ENCODE measurements at places on chromosomes 2 and 18.

DNA sequence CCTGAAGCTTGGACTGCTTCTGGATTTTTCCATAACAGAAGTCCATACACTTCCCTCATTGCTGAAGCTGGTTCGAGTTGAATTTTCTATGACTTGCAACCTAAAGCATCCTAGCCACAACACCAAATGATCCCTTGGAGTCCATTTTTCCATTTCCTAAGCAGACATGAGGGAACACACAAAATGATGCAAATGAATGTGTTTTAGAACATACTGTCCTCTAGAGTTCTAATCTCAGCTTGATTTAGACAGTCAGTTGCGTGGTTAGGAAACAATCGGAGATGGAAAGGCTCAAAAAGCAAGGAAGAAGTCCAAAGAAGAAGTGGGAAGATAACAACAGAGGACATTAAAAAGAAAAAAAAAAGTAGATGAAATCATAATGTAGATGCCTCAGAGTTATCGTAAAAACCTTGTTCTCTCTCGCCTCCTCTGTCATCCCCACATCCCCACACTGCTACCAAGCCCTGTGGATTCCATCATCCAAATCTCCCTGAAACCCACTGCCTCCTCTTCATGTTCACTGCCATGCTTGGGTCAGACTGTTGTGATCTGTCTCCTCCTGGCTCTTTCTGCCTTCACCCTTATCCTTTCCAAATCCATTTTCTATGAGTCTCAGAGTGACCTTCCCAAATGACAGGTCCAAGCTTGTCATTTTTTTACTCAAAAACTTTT is 58.4 kb downstream of the TMEM247 start:
- DNase-seq: no peak

GRCh38 chr18:37180086-37180485 is 351.2 kb downstream of the KIAA1328 start:
- no peak for DNase-seq

- DNase-seq: no peak
These were observed 136.8 kb downstream of the MEP1B start for GRCh38 chr18:32326450-32327308.

DNA sequence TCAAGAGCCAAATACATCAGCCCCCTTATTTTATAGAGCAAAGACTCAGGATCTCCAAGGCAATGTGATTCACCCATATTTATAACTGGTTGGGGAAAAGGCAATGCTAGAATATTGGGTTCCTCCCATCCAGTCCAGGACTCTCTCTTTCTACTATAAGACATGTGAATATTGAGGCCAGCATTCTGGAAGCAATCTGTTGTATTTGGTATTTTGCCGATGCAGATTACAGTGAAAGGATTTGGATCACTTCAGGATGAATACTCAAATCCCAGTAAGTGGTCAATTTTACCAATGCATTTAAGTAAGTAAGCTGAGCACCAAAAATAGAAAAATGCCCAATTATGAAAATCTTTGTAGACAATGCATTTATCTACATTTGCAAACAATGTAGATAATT is 1834.7 kb upstream of the PIK3C3 start:
- DNase-seq: no peak

- DNase-seq: no peak
These were observed 169.3 kb downstream of the HDAC4 start for GRCh38 chr2:239231231-239232194.

DNA sequence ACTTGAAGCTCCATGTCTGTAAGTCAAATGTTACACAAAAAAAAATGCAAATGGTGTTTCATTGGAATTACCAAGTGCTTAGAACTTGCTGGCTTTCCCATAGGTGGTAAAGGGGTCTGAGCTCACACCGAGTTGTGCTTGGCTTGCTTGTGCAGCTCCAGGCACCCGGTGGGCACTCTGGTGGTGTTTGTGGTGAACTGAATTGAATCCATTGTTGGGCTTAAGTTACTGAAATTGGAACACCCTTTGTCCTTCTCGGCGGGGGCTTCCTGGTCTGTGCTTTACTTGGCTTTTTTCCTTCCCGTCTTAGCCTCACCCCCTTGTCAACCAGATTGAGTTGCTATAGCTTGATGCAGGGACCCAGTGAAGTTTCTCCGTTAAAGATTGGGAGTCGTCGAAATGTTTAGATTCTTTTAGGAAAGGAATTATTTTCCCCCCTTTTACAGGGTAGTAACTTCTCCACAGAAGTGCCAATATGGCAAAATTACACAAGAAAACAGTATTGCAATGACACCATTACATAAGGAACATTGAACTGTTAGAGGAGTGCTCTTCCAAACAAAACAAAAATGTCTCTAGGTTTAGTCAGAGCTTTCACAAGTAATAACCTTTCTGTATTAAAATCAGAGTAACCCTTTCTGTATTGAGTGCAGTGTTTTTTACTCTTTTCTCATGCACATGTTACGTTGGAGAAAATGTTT is 97.9 kb upstream of the IL1R2 start:
- DNase-seq: no peak

DNA sequence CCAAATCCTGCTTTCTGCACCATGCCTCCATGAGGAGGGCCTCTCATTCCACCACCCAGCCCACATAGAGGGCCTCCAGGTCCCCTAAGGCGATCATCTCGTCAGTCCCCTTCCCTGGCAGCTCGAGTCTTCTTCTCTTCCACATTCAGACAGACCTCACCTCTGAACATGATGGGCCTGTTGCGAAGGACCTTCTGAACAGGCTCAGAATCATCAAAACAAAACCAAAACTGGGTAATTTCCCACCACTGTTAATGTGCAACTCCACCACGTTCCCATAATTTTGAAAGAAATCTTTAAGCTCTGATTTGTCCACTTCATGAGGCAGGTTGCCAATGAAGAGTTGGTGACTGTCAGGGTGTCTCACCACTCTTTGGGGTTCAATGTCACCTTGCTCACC is 20.4 kb downstream of the ZRANB3 start:
- no peak for DNase-seq

DNA sequence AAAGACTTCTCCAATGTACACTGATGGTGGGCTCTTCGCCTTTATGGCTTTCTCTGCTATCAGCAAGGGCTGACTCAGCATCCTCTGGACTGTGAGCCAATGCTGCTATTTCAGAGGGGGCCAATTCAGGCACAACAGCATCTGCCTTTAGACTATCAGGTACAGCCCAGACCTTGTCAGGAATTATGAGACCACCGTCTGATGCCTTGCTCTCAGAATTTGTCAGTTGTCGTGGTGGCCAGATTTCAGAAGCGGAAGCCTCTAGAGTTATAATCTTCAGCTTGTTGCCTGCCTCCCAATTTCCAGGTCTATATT is 92.7 kb downstream of the ALPK2 start:
- DNase-seq: no peak

GRCh38 chr2:188979187-188980114 is 5.3 kb downstream of the COL3A1 start:
- no peak for DNase-seq

DNA sequence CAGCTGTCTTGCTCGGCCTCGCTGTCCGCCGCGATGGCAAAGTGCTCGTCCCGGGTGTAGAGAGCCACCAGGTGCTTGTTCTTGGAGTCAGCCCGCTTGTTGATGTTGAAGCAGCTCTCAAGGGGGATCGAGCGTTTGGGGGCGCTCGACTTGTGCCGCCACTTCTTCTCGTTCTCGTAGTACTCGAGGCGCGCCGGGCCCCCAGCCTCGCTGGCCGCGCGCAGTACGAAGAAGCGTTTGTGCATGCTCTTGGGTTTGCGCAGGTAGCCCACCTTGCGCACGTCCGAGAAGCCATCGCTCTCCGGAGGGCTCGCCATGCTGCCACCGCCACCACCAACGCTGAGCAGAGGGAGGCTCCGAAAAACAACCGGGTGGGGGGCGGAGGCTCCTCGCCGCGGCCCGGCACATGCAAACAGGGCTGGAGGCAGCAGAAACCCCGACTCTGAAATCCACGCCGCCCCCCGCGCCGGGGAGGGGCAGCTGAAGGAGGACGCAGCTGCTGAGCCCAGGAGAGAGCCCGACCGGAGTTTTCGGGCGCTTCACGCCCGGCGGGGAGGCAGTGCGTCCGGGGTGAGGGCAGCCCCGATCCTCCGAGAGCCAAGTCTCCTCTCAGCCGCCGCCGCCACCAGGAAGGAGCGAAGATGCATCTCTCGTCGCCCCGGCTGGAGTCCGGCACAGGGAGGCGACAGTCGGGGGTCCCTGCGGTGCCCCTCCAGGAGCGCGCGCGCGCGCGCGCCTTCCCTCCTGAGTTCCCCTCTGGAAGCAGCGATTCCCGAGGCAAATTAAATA is 1.0 kb downstream of the IRS1 start:
- DNase-seq: peak; percentile 25

- no peak for DNase-seq
These were observed 539.4 kb upstream of the TNP1 start for GRCh38 chr2:217399291-217399690.

GRCh38 chr2:102422910-102423309 is at the start of gene IL18RAP:
IL18RAP (plus strand) TSS chr2:102423160; CDS start chr2:102423278, 118 bp downstream.
- no peak for DNase-seq

- no peak for DNase-seq
These were observed 74.9 kb upstream of the MYL1 start for GRCh38 chr2:210389856-210390255.

DNA sequence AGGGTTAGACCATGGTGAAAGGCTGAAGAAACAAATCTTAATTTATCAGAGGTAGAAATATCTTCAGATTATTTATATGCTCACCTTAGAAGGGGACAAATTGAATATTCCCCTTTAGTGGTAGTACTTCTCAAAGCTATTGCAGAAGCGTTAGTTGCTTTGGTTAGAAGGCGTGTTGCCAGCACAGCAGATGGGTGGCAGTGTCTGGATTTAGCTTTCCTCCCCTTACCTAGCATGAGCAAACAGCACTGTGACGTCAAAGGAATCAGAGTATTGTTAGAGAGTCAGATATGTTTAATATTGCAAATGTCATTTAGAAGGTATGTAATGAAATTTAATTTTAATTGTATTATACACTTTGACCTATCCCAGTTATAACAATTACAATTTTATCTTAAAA is 27.2 kb upstream of the GALR1 start:
- no peak for DNase-seq

DNA sequence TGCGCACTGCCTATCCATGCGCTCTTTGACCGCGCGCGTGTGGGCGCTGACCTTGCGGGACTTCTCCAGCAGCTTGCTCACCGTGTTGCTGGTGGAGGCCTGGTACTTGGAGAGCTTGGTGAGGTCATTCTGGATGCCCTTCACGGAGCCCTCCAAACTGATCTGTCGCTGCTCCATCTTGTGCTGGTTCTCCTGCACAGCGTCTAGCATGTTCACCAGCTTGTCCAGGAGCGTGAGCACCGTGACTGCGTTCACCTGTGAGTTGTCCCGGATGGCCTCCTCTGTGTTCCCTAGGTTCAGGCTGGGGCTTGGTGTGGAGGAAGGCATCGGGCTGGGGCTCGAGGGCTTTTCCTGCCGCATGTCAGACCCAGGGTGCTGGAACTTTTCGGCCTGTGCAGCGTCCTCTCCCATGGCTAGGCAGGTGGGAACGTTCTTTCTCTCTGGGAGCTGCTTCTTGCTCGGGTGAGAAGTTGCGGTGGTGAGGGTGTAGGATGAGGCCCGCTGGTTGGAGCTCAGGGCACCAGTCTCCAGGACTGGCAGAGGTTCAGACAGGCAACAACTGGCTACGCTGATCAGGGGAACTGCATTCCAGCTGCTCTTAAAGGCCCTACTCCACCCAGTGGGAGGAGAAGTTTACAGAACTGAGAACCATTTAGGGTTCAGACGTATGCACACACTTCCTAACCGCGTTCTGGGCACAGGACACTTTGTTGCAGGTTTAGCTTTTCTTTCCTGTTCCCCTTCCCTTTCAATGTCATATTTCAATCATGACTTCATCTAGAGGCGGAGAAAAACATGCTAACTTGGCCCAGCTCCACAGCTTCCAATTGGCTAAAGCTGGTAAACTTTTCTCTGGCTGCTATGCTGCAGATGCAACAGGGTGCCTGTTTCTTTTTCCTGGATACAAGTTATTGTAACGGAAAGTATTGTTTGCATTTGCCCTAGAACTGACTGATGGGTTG is at the start of gene CAVIN2:
Gene CAVIN2, minus strand, starts transcription at position 574 of the 962 bp plus-strand sequence. Its CDS starts 163 bp downstream, at position 411.
- no peak for DNase-seq

- no peak for DNase-seq
These were observed 45.3 kb upstream of the IGFBP5 start for GRCh38 chr2:216740557-216741222.

GRCh38 chr2:162113088-162113775 is 38.8 kb downstream of the GCG start:
- DNase-seq: no peak

GRCh38 chr2:13543550-13543949 is 826.8 kb downstream of the TRIB2 start:
- DNase-seq: no peak

GRCh38 chr2:7075834-7076233 is 158.6 kb downstream of the RNF144A start:
- DNase-seq: no peak

DNA sequence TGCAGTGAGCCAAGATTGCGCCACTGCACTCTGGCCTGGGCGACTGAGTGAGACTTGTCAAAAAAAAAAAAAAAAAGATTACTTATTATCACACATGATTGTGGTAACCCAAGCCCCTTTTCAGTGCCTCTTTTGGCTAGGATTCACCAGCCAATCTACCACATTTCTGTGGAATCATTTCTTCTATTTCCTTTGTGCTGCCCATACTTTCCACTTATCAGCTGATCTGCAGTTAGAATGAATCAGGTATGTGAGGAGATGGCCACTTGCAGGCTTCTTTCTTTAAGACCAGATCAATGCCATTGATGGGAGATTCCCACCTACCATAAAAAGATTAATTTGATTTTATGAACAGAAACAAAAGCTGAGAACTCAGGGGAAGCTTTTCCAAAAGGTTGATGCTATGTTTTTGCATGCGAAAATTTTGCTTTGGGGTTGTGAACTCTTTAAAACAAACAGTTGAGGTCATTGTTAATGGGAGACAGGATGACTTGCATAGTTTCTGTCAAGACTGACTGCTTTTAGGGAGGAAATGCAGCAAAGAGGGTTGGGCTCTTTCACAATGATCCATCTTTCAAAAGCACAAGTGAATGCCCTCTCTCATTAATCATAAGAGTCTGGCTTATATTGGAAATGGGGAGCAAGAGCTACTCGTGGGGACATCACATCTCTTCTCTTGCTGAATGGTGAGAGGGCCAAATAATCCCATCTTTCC is 66.9 kb upstream of the CYP26B1 start:
- DNase-seq: no peak

DNA sequence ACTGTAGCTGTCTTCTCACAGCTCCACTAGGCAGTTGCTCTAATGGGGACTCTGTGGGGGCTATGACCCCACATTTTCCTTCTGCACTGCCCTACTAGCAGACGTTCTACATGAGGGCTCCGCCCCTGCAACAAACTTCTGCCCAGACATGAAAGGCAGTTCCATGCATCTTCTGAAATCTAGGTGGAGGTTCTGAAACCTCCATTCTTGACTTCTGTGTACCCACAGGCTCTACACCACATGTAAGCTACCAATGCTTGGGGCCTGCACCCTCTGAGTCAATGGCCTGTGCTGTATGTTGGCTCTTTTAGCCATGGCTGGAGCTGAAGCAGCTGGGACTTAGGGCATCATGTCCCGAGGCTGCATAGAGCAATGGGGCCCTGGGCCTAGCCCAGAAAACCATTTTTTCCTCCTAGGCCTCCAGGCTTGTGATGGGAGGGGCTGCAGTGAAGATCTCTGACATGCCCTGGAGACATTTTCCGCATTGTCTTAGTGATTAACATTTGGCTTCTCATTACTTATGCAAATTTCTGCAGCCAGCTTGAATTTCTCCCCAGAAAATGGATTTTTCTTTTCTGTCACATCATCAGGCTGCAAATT is 123.0 kb downstream of the MYCN start:
- DNase-seq: no peak

All from stimulated activated CD8-positive, alpha-beta memory T cell treated with anti-CD3 and anti-CD28 coated beads, Interleukin-7, amount 100 ng/mL, for 48 hours (primary cell).